ENCODE measurements at places on chromosomes 5 and 9. TPM values are rescaled to one million over a fixed set of nuclear protein-coding genes. Genes with fewer than 3 reads are reported as not detected.

Gene CXCL14
- total RNA-seq, result 4.7 TPM

Gene MLANA
- not detected for total RNA-seq

Gene GPX8
- 26.8 TPM for total RNA-seq

Gene ZDHHC11
- 23.2 TPM for total RNA-seq

Gene NR6A1
- 3.2 TPM for total RNA-seq

Gene PCDHB16
- total RNA-seq, result 3.0 TPM

Gene PLAC8L1
- not detected for total RNA-seq

Gene SCGB3A2
- total RNA-seq, result not detected

Gene MSX2
- 2.5 TPM for total RNA-seq

Gene AMBP
- total RNA-seq, result 1,366 TPM

Gene WHRN
- 9.2 TPM for total RNA-seq

Gene PCDHA8
- total RNA-seq, result 0.49 TPM

Gene NUTM2G
- not detected for total RNA-seq

Gene SMIM33
- total RNA-seq, result 0.17 TPM

Gene DRD1
- total RNA-seq, result 0.81 TPM

Gene STK32A
- 11.3 TPM for total RNA-seq

Gene HTR4
- total RNA-seq, result 3.8 TPM

Gene BTNL8
- total RNA-seq, result 47.3 TPM

Gene PRR16
- 4.9 TPM for total RNA-seq

Gene TPM2
- total RNA-seq, result 1,716 TPM

Gene TCOF1
- 29.4 TPM for total RNA-seq

Gene KIF12
- total RNA-seq, result 212 TPM

Gene LCN9
- not detected for total RNA-seq

Gene ANKRD34B
- not detected for total RNA-seq

Gene ACOT12
- total RNA-seq, result 0.75 TPM

Gene CAMK4
- 5.0 TPM for total RNA-seq

Gene EPB41L4B
- total RNA-seq, result 31.1 TPM

Gene GFRA3
- total RNA-seq, result 2.2 TPM

Gene LHX3
- not detected for total RNA-seq

Gene LPAR1
- total RNA-seq, result 16.7 TPM

Gene NELFB
- 61.2 TPM for total RNA-seq

Gene OTP
- not detected for total RNA-seq

Gene AFF4
- total RNA-seq, result 87.7 TPM

Measured in mucosa of gallbladder (tissue), 1 donor.